ENCODE measurements at places on chromosomes 7 and 10.

DNA sequence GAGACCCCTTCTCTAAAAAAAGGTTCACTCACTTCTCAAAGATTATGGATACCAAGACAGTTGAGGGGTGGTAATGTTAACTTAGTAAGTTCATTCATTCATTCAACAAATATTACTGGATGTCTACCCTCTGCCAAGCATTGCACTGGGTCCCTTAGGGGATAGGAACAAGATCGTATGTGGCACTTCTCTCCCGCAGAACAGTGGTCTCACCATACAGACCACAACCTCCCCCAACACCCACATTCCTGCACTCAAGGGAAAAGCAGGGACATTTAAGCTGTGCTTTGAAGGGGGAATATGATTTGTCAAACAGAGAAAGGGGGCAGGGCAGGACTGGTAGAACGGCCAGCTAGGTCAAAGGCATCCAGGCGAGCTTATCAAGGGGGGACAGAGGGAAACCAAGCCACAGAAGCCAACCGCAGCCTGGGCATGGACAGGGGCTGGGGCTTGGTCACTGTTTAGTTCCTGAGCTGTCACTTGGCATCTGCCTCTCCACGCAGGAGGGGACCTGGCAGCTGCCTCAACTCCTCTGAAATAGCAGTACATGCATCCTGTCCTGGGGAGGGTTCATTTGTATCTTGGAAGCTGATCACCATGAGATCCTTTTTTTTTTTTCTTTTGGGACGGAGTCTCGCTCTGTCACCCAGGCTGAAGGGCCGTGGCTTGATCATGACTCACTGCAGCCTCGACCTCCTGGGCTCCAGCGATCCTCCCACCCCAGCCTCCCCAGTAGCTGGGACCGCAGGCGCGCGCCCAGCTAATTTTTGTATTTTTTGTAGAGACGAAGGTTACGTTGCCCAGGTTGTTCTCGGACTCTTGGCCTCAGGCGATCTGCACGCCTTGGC is 949 bp upstream of the CLIP2 start:
- DNase-seq = no peak

- DNase-seq = peak; percentile 6
These were observed 83.4 kb downstream of the DOCK4 start for GRCh38 chr7:112122798-112123197.

DNA sequence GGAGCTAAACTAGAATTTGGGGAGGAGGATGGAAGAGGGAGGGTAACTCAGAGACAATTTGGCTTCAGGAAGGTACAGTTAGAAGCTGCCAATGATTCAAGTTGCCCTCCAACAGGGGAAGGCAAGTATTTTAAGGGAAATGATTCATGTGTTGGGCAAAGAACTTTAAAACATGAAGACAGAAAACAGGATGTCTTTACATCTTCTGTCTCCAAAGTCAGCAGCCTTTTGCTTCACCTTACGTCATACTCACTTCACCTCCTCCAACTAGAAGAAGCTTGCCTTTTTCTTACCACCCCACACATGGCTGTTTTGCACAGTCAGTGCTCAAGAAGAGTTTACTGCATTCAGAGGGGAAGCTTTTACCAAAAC is 36.1 kb downstream of the PPP1R3C start:
- peak; percentile 85 for DNase-seq

GRCh38 chr10:125482108-125482507 is 200.9 kb downstream of the TEX36 start:
- DNase-seq = no peak

DNA sequence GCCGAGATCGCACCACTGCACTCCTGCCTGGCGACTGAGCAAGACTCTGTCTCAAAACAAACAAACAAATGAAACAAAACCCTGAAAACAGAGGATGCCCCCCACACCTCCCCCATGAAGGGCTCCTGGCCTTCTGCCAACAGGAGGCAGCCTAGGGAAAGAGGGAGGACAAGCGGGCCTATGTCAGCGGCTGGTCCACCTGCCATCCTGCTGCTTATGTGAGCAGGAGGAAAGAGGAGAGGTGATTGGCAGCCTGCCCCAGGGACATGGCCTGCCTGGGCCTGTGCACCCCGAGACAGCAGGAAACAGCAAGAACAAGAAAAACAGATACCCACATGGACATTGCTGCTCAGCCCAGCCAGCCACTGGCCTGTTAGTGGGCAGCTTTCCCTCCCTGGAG is 9.1 kb upstream of the ZNF316 start:
- no peak for DNase-seq

DNA sequence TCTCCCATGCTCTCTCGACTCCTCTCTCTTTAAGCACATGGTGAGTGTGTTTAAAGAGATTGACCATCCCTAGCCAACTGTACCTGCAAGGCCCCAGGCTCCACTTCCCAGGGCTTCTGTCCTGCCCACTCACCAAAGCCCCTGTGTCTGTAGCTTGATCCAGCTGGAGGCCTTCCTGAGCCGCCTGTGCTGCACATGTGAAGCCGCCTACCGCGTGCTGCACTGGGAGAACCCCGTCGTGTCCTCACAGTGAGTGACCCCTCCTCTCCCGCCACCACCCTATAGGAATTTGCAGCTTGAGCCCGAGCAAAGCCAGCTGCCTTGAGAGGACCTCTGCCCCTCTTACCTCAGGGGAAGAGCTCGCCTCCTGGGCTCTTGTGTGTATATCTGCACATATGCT is 11.2 kb downstream of the ZFYVE27 start:
- DNase-seq = no peak

DNA sequence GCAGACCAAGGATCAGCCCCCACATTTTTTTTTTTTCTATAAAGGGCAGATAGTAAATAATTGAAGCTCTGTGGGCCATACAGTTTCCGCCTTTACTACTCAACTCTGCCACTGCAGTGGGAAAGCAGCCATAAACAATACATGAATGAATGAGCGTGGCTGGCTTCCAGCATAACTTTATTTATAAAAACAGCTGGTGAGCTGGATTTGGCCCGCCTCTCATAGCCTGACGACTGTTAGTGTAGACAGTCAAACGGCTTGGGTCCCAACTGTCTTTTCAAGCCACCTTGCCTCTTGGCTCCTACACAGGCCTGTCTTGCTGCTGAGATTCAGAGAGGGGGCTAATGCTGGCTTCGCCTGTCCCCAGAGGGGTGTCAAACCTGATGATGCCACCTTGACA is 169.8 kb upstream of the GPR26 start:
- no peak for DNase-seq

DNA sequence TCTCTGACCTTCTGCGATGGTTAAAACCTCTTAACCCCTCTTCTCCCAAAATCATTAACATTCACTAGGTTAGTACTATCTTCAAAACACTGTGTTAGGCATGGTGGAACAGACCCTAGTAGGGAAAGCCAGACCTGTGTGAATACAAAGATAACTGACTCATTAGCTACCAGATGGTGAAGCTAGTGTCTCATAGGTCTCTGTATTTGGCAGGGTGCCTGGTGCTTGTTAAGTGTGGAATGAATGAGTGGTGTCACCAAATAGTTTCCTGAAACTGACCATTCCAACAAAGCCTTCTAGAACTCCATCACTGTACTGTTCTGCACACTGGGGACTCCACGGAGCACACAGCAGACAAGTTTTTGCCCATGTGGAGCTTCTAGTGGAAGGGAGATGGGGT is 27.7 kb upstream of the TM9SF3 start:
- DNase-seq = peak; percentile 96

DNA sequence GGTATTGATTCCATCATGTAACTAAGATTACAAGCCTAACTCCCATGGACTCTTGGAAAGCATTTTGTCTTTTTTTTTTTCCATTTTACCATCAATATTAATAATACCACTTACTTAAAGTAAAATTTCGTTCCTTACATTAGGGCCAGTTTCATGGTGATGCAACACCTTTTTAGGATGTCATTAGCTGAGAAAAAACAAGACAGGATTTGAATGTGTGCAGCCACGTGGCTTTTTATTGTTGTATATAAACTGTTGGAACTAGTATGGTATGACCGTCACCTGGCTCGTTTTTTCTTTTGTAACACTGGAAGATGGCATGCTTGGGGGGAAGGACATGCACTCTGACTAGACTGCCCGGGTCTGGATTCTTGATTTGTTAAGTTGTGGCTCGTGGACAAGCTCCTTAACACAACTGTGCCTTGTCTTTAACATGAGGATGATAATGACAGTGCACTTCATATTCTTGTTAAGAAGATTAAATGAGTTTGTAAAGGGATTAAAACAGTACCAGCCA is 42.1 kb downstream of the ARHGAP21 start:
- no peak for DNase-seq

GRCh38 chr7:100429637-100430492 is at the start of gene MEPCE:
Gene MEPCE, plus strand, starts transcription at chr7:100429831. Its CDS starts 188 bp downstream, at chr7:100430019.
- peak; percentile 98 for DNase-seq
